ENCODE measurements at places on chromosomes 16 and 17.

GRCh38 chr16:2359919-2360318 lies 19.4 kb upstream of the ABCA3 start:
- no peak for DNase-seq

DNA sequence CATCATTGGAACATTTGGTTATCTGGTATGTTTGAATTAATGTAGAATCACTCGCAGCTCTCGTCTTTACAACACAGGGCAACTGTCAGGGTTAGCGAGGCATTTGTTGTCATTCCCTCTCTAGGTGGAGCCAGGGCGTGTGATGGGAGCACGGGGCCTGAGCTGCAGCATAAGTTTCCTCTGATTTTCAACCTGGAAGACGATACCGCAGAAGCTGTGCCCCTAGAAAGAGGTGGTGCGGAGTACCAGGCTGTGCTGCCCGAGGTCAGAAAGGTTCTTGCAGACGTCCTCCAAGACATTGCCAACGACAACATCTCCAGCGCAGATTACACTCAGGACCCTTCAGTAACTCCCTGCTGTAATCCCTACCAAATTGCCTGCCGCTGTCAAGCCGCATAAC lies 37.2 kb downstream of the WIPI1 start:
- DNase-seq = no peak

DNA sequence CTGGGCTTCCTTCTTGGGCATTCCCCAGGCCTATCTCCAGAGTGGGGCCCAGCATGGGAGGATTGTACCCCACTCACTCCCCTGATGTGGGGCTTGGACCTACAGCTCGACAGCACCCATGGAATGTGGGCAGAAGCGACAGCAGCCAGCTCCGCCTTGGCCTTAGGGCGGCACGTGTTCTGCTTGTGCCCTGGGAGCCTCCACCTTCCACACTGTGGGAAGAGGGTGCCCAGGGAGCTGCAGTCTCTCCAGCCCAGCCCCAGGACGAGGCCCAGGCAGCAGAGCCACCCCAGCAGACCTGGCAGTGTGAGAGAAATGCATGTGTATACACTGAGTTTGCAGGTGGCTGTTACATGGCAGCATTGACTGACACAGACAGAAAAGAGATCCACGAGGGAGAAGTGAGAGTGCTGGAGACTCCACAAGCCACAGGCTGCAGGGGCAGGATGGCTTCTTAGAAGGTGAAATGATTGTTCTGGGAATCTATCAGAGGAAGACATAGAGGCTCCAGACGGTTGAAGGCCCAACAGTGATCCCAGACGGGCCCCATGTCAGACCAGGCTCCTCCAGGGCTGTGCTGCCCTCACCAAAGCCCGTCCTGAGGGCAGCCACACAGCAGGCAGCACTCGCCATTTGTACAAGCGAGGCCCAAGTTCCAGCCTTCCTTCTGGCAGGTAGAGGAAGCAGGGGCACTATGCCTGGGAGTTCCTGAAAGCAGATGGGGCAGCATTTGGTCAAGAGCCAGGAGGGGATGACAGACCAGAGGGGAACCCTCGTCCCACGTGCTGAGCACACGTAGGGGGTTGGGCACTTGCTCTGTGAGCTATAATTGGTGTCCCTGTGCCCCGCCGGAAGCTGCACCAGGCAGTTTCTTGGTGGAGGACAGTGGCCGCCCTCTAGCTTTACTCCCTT lies 2.8 kb upstream of the DNASE1 start:
- no peak for DNase-seq

DNA sequence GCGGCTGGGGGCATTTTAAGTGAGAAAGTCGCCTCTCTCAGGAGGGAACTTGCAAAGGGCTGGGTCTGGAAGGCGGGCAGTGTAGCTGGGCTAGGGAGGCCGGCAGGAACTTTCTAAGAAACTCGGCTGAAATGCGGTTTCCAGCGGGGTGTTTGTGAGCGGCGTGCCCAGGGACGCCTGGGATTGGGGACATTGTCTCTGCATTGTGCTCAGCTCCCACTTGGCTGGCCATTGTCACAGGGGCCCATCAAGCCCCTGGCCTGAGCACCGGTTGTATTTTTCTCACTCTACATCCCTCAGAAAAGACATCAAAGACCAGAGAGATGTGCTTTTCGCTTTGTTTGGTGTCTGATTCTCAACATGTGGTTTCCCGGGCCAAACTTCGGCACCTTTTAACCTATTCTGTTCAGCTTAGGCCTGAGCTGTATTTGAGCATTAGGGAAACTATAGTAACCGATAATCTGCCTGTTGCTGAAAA lies 291.1 kb upstream of the IRX3 start:
- DNase-seq = no peak

DNA sequence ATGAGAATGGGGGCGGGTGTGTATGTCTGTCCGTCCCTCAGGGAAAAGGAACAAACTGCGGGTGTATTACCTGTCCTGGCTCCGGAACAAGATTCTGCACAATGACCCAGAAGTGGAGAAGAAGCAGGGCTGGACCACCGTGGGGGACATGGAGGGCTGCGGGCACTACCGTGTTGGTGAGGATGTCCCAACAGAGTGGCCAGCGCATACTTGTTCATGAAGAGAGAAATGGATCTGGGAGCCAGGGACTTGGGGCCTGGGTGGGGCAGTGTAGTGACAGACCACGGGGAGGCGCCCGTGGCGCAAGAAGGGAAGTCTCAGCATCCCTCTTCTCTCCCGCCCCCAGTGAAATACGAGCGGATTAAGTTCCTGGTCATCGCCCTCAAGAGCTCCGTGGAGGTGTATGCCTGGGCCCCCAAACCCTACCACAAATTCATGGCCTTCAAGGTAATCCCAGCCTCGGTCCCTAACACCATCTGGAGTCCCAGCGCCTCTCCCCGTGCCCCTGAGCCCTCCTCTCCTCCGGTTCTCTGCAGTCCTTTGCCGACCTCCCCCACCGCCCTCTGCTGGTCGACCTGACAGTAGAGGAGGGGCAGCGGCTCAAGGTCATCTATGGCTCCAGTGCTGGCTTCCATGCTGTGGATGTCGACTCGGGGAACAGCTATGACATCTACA lies 3.5 kb upstream of the C17orf107 start:
- DNase-seq = no peak

- DNase-seq = no peak
These were observed 21.2 kb downstream of the SMG6 start for GRCh38 chr17:2282297-2282873.

DNA sequence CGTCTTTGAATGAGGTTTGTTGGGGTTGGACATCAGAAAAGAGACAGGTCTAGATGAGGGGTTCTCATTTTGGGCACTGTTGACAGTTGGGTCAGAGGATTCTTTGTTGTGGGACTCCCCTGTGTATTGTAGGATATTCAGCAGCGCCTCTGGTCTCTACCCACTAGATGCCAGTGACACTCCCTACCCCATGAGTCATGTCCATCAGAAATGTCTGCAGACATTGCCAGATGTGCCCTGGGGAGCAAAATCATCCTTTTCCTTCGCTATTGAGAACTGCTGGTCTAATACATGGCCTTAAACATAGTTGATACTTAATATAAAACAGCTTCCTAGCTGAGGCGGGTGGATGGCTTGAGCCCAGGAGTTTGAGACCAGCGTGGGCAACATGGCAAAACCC lies 3.1 kb downstream of the ABAT start:
- DNase-seq = no peak

DNA sequence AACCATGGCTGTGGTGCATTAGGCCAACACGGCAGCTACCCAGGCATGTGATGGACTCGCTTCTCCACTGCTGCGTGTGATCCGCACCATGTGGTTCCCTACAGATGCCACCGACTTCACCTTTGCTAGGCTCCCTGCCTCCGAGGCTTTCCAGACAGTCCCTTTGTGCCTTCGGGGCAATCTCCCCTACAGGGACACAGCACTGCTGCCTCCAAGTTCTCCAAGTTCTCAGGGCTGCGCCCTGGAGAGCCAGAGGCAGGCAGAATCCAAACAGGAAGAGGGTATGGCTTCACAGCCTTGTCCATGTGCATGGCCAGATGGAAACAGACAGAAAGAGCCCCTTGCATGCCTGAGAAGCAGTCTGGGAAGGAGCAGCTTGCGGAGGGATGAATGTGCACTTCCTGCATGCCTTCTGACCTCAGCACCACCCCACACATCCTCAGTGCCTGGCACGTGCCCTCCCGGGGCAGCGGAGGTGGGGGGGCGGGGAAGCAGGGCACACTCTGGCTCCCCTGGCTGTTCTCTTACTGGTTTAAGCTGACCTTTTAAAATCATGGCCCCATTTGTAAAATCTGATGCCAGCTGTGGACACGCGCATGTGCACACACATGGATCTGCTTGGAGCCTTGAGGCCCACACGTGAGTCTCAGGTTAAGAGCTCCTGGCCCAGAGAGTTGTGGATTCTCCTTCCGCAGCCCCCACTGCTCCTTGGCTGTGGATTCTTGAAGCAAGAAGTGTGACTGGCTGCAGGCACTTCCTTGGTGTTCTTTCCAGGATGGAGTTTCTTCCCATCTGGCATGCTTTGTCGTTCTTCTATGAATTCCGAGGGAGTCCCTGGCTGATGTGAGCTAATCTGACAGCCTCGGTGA lies 55.3 kb upstream of the MTSS2 start:
- no peak for DNase-seq

GRCh38 chr17:66548659-66549310 lies 246.4 kb downstream of the PRKCA start:
- DNase-seq = no peak

- no peak for DNase-seq
These were observed 10.3 kb downstream of the CDRT4 start for GRCh38 chr17:15456972-15457722.

GRCh38 chr17:43784628-43785101 lies 4.4 kb downstream of the CFAP97D1 start:
- no peak for DNase-seq

- DNase-seq = no peak
These were observed 1.5 kb upstream of the BAIAP3 start for GRCh38 chr16:1331712-1332617.

- DNase-seq = no peak
These were observed 24.1 kb downstream of the HMOX2 start for GRCh38 chr16:4500272-4500671.

DNA sequence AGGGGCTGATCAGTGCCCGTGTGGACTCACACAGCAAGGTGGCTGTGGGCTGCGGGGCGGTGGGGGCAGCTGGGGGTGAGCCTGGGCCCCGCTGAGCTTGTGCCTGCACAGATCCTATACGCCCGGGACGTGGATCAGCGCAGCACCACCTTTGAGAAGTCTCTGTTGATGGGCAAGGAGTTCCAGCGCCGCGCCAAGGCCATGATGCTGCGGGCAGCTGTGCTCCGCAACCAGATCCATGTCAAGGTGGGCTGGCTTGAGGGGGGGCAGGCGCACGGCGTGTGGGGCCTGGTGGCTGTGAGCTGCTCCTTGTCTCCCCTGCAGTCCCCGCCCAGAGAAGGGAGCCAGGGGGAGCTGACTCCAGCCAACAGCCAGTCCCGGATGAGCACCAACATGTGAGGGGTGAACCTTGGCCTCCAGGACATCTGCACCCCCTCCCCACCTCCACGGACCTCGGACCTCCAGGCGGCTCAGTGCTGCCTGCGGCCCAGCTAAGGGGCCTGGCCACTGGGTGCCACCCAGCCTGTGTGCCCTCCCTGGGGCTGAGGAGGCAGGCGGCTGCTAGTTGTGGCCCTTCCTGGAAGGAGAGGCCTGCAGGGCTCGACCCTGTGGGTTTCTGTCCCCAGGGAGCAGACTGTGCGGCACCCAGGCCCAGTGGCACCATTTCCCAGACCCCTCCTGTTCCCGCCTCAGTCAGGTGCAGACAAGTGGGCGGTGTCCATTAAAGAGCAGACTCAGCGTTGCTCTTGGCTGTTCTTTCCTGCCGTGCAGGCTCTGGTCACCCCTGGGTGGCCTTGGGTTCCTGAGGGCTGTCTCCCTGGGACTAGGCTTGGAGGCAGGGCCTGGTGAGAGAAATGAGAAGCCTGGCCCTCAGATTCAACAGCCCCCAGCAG lies 5.3 kb downstream of the GPS1 start:
- no peak for DNase-seq

DNA sequence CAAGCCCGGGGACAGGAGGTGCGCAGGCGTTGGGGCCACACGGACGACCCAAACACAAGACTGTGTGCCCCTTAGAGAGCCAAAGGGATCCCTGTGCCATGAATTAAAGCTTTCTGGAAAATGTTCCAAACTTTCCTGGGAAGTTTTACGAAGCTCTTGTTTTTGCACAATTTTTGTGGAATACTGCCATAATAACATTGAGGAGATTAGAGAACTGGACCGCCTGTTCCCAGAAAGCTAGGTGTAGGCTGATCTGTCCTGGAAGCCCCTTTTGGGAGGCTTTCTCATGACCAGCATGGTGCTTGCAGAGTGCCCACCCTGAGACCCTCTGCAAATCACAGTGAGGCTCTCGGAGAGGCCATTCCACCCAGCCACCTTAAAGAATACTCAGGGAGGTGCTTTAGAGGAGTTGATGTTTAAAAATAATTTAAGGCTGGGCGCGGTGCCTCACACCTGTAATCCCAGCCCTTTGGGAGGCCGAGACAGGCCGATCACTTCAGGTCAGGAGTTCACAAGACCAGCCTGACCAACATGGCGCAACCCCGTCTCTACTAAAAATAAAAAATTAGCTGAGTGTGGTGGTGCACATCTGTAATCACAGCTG lies 1.1 kb downstream of the KDM8 start:
- DNase-seq = no peak

DNA sequence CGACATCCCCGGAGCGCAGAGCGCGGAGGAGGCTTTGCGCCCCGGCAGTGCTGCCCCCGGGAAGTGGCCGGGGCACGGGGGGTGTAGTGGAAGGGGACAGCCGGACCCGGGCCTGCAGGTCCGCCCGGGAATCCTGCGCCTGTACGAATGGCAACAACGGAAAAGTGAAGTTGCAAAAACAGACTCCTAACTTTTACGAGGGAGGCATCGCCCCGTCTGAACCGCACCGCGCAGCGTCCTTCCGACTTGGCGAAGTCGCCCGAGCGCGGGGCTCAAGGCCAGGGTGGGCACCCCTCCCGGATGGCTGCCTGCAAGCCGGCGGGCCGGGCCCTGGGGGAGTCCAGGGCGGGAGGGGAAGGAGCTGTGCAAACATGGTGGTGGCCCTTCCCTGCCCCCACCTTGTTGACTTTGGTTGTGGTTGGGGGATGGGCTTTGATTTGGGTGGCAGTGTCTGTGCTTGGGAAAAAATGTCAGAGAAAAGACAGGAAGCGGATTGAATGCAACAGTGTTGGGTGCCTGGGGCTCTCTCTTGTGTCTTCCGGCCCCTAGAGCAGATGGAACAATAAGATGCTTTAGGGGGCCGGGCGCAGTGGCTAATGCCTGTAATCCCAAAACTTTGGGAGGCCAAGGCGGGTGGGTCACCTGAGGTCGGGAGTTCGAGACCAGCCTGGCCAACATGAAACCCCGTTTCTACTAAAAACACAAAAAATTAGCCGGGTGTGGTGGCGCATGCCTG lies 675 bp downstream of the RNF213 start:
- DNase-seq = no peak

- no peak for DNase-seq
These were observed 144.3 kb upstream of the MYOCD start for GRCh38 chr17:12521416-12521815.

DNA sequence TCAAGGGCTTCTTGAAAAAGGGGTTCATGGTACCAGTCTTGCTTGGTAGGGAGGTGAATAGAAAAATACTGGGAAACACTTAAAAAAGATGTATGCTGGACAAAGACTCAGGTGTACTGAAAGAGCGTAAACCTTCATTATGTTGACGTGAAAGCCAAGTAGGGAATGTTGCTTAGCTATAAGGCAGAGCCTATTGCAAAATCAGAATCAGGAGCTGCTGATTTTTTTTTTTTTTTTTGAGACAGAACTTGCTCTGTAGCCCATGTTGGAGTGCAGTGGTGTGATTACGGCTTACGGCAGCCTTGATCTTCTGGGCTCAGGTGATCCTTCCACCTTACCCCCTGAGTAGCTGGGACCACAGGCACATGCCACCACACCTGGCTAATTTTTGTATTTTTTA lies 3.9 kb downstream of the TMEM94 start:
- DNase-seq = no peak

All from stimulated activated CD8-positive, alpha-beta memory T cell treated with anti-CD3 and anti-CD28 coated beads, Interleukin-7, amount 100 ng/mL, for 24 hours (primary cell).